ENCODE measurements at places on chromosomes 16 and 17. TPM values are rescaled to one million over a fixed set of nuclear protein-coding genes. Genes with fewer than 3 reads are reported as not detected.

Gene CD300LF
- 0.25 TPM for total RNA-seq

Gene ASB16
- 0.51 TPM for total RNA-seq

Gene ASPA
- not detected for total RNA-seq

Gene HOXB5
- not detected for total RNA-seq

Gene FNDC8
- total RNA-seq = not detected

Gene HBM
- total RNA-seq = not detected

Gene MSL1
- total RNA-seq = 107 TPM

Gene PPP1R27
- not detected for total RNA-seq

DNA sequence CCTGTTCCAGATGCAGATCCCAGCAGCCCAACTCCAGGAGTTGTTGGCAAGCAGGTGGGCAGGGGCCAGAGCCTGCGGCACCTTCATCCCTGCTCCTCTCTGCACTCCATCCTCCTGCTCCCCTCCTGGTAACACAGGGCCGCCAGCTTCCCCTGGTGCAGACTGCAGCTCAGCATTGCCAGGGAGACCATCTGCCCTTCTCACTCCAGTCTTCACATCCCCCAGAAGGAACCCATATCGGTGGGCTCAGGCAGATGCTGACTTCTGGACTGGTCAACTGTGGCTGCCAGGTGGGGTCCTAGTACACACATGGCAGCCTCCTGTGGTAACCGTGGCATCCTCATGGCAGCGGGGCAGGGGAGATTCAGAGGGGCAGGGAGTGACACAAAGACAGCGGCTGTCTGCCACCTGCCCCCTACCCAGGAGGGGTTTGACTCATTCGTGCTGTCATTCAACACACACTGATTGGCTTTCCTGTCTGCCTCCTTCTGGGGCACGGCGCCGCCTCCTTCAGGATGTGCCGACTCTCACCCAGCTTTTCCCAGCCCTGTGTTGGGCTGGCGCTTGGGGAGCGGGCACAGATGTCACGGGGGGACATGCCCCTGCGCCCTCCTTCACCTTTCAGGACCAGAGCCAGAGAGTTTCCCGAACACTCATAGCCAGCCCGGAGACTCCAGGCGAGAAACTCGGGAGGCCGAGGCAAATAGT is 120.9 kb downstream of the CMIP start:
- DNase-seq = no peak

DNA sequence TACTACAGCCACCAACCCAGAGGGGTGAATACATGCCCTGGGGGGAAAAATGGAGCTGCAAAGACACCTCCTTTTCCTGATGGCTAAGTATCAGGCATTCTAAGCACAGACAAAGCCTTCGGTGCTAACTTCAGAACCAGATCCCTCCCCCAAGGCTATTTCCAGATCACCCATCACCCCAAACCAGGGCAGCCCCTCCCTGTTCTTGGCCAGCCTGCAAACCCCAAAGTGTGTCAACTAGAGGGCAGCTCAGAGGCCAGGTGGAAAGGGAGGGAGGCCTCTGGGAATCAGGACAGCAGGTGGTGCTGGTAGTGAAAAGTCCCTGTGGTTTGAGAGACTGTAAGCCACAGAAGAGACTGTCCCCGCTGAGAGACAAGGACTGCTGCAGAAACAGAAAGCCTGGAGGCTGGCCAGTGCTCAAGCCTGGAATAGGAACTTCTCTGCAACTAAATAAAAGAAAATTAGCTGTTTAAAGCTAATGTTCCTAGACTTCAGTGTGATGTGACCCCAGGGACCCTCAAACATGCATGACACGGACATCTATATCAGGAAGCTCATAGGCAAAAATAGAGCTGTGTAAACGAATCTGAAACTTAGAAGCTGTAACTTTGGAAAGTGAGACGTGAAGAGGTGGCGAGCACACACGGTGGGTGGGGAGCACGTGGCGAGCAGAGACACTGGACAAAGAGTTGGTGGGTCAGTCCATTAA is 9.1 kb downstream of the TUBG1 start:
- no peak for DNase-seq

DNA sequence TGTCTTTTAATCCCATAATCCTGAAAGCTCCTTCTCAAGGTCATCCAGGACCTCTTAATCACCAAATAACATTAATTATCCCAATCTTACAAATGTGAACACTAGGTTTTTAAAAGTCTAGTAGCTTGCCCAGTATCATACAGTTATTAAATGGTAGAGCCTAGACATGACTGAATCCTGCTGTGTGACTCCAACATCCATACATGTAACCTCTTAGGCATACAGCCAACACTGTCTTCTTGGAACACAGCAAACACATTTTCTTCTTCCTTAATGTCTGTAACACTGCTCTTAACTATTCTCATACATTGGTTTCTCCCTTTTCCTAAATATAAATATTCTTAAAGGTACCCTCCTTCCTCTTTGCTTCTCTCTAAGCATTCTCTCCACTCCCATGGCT is 13.7 kb downstream of the BRIP1 start:
- DNase-seq = no peak

- DNase-seq = no peak
Observed at GRCh38 chr16:12078405-12079280, 102.1 kb downstream of the SNX29 start.

GRCh38 chr16:52203096-52203495 is 343.8 kb downstream of the TOX3 start:
- DNase-seq = no peak

DNA sequence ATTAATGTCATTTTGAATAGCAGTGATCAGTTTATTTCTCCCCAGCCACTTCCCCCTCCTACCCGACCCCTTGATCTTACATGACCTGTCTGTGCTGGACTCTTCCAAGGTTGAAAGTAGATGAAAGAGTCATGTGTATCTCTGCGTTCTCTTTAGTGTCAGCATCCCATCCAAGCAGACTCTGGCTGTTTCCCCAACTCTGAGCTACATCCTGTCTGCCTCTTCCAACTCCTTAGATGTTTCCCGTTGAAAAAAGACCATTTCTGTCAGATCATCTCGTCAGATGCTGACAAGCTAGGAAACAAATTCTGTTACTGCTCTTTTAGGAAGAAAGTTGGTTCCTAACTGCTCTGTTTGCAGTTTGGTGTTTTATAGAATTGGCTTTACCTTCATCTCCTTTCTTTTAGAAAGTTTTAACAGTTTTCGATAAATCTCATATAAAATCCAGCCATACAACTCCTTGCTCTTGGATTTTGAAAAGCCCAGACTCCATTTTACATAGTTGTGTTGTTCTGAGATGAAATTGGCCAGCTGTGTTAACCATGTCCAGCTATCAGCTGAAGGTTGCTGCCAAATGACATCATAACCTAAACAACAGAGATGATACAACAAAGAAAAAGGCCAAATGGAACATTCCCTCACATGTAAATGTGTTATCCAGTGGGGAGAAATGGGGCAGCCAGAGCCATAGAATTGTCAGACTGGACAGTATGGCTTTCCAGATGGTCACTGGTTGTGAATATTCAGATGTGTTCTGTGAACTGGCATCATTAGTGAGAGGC is 43.5 kb downstream of the CYB561 start:
- no peak for DNase-seq

DNA sequence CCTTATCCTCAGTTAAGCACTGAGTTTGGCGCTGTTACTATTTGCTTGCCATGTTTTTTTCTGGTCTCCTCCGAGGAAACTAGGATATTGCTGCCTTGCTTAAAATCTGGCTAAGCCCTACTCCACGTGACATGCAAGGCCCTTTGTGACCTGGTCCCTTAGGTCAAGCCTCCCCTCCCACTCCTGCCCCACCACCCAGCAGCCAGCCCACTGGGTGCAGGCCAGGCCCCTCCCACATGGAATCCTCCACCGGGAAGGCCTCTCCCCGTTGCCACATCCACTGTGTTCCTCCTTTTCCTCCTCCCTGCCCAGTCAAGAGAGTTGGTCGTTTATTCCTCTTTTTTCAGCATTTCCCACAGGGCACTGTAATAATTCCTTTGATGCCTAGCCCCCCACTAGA is 16.2 kb downstream of the PSMD3 start:
- no peak for DNase-seq

DNA sequence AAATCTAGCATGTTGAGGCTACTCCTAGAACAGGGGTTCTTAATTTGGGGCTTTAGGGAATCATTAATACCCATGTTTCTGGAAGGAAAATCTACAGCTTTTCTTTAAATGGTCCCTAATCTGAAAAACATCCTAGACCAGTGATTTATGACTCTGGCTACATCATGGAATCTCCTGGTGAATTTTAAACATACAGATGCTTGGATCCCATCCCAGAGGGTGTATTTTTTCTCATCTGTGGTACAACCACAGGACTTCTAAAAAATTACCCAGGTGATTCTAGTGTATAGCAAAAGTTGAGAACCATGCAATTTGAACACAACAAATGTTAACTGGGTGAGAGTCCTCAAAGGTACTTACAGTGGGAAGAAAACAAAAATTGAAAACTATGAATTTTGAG is 41.5 kb downstream of the KANSL1 start:
- no peak for DNase-seq

DNA sequence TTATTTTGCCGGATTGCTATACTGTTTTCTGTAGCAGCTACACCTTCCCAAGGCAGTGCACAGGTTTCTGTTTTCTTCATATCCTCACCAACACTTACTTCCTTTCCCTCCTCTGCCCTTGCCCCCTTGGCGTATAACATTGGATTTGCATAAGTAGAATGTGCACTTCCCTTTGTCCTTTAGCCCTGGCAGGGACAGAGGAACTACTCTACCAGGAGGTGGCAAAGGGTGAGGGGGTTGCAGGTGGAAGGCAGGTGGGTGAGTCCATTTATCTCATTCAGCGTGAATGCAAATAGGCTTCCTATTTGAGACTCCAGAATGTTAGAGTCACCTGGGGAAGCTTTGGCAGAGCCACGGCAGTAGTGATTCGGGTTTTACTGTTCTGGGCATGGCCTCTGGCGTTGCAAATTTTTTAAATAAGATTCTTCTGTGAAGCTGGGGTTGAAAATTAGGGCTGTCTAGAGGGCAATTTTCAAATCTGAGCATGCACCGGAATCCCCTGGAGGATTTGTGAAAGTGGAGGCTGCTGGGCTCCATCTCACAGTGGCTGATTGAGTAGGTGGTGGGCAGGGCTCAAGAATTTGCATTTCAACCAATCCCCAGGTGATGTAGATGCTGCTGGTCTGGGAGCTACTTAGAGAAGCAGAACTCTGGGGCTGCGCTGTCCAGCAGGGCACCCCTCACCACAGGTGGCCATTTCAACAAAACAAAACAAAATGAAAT is 84.7 kb downstream of the PLCG2 start:
- no peak for DNase-seq

DNA sequence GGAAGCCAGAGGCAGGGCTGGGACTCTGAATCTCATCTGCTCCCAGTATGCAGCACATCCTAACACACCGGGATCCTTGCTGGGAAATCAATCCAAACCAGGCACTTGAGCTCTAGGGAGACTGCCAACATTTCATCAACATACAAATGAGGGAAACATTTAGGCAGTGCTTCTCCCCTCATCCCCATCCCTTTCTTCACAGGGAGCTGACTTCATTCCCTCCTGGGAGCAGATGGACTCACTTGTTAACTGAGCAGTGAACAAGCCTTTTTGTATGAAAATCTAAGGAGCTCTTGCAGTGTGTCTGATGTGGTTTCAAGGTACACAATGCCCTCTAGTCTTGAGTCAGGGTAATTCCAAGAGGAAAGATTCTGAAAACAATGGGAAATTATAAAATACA is 96.3 kb downstream of the TMEM114 start:
- no peak for DNase-seq

DNA sequence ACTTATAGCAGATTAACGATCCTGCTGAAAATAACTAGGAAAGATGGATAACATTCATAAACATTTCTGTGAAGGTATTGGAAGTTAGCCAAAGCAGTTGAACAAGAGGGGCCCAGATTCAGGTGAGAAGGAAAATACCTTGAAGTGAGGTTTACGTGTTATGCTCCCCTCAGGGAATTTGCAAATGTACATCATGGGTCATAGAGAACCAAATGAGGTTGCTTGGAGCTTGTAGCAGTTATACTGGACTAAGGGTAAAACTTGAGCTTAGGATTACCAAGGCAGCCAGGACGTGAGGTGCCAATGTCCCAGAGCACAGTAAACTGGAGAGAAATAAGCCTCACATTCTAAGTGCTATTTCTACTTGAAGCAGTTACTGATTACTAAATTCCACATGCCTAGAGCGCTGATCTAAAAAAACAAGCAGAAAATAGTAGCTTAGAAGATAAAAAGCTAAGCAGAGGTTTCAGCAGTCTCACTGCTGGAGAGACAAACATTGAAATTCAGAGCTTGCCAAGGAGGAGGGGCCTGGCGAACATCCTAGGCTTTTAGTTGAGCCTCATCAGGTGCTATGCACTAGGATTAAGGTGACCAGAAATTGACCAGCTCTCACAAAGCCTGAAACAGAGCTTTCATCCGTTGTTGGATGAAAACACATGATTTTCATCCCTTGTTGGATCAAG is 136.7 kb upstream of the FAM20A start:
- DNase-seq = no peak

DNA sequence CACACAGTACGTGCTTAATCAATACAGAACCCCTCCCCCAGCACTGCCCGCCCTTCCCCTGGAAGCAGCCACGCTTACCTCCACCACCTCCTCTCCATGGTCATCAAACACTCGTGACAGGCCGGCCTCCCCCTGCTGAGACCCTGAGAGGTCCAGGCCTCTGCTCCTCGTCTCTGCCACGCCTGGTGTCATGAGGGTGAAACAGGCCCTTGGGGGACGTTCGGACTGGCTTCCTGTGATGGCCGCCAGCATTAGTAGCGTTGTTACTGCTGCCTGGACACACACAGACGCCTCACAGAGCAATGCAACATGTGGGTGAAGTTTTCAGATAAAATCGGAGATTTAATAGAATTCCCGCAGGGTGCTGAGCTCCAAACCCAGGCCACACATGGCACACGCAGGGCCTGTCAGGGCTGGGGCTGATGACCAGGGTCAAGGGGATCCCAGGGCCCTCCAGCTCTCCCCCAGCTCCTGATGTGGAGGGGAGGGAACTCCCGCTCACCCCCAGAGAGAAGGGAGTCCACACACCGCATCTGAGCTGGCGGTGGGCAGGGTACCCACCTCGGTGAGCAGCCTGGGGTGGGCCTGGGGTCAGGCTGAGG is 15.9 kb upstream of the SLC38A10 start:
- no peak for DNase-seq

Measured in activated naive CD8-positive, alpha-beta T cell treated with anti-CD3 and anti-CD28 coated beads, Interleukin-2, amount 10 ng/mL, durations not matched to agents 7 days and 5 days (primary cell).